ENCODE measurements at places on chromosomes 11 and 22.

DNA sequence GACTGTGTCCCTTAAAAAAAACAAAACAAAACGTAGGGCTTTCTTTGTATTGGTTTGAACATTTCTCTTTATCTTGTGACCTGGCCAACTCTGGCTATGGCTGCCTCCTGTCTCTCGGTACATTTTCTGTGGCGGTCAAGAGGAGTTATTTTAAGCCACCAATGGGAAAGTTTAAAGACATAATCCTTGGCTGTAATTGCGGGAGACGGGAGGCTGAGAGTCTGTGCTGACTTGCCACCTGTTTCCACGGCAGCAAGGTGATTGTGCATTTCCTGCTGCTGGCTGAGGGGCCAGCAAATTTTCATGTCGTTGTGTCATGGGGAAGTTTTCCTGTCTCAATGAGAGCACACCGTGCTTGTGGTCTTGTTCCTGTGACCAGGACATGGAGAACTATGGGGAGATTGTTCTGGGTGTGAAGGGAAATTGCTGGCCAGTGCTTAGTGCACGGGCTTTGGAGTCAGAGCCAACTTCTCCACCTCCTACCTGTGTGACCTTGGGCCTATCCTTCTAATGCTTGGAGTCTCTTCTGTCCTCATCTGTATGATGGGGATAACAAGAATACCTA, 11.0 kb downstream of the PTPRJ start:
- no peak for DNase-seq

DNA sequence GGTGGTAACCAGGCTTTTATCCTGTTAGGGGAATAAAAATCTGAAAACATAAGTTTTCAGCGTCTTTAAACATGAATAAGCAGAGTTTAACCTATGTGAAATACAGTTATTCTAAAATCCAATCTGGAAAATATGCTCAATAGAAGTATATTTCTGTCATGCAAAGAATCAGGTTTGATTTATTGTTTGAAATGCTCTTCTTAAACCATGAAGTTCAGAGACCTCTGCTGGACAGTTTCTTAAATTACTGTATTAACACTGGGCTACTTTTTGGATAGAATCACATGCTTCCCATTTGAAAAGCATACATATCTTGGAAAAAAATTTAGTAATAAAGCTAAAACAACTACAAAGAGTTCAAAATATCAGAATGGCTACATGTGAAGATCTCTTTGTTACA, 25.4 kb downstream of the APIP start:
- no peak for DNase-seq

DNA sequence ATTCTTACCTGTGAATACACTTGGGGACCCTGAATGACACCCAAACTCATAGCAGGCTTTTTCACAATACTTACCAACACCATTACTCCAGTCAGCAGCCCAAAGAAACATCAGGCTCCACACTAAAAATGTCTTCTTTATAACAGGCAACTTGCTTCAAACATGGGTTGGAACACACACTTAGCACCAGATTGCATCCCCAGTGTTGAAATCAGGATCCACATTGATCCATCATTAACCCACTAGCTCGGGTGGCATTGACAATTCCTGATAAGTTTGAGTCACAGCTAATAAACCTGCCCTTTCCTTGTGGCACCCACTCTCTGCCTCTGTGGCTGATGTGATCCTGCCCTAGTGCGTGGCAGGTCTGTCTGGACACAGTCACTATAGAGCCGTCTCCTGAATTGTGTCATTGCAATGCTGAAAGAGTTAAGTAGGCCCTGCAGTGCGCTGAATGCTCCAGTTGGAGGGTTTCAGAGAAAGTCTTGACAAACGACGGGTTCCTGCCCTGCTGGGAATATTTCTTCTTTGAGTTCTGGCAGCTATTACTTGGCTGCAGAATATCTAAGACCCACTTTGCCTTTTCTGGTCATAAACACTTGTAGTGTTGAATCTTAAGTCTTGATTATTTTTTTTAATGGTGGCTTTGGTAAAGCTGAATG, 19.6 kb upstream of the C11orf96 start:
- DNase-seq, result no peak

DNA sequence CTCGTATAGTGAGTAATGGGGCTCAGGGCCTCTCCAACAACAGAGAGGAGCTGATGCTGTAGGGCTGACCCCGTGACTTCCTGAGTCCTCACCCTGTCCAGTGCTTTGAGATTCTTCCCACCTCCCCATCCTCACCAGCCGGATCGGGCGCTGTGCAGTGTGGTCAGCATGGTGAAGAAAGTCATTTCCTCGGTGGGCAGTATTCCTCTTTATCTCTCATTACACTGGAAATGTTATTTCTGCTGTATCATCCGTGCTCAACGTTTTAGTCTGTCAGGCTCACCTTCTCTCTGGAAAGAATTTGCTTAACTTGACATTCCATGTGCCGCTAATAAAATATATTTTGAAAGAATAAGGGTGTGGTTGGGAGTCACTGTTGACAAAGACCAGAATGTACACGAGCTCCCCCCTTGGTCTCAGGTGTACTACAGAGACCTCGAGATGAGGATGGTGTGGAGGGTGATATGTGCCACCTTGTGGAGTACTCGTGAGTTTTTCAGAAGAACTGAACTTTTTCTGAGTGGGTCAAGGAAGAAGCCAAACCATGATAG, 25.7 kb upstream of the SCGB1A1 start:
- no peak for DNase-seq

DNA sequence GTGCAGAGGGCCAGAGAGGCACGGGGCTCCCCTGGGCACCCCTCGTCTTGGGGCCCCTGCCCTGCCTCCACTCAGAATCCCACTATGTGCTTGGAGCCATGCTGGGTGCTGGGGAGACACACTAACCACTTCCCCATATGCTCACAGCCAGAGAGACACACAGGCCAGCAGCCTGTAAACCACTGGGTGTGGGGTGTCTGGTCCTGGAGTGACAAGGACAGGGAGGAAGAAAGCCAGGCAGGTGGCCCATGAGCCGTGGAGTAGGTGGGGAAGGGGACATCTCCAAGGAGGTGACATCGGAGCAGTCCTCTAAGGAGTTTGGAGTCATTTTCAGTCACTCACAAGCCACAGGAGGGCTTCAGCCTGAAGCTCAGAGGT, 58.9 kb downstream of the CDKN1C start:
- no peak for DNase-seq

DNA sequence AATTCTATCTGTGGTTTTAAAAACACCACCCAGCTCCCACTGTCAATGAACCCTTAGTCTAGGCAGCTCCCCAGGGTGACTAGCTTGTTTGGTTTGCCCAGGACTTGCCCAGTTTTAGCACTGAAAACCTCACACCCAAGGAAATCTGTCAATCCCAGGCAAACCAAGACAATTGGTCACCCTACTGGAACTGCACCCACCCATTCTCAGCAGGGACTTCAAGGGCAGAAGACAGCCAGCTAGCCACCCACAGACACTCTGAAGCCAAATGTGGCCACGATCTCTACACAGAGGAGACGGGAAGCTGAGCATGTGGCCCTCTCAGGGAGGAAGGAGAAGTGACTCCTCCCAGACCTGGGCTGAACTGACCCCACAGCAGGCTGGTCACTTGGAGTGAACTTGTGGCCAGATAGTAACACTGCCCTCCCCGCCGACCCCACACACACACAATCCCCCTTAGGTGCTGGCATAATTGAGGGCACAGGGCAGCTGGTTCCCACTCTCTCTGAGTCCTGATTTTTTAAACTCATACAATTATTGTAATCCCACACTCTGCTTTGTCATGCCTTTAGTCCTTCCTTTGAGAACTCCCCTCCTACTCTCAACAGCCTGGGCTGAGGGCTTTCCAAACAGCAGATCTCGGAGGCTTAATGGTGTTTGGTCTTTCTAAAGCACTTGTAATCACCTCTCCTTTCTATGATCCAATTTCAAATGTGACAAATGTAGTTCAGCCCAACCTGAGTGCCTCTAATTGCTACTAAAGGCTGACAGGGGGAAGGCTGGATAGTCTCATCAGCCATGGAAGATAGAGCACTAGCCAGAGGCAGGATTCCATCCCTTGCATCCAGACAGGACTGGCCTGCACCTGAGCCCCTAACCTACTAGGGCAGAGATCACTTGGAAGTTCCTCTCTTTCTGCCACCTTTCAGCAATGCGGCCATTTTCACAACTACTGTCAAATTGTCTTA, 74.7 kb upstream of the DRD2 start:
- no peak for DNase-seq

DNA sequence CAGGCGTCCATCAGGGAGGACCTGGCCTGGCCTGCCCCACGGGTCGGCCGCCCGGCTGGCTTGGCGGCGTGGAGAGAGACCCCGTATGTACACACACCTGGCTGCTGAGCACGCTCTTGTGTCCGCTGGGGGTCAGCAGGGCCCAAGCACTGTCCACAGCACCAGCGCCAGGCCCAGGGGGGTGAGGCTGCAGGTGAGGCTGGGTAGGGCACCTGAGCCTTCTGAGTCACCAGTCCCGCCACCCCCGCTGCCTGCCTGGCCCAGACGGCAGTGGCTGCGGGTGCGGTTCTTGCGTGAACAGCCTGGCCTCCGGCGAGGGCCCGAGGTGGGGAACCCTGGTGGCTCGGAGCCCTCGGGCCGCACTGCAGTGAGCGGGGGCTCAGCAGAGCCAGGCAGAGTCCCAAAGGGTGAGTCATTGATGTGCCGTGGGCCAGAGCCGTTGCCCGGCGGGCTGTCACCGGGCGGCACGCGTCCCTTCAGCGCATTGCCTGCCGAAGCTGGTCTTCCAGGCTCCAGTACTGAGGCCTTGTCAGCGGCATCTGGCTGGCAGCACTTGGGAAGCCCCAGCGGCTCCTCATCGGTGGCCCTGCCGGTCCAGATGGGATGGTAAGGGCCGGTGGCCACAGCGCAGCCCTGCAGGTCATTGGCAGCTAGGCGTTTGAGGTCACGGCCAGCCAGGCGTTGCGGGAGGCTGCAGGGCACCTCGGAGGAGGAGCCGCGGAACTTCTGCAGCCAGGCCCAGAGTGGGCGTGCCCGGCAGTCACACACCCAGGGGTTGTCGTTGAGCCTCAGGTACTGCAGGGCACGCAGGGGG, 26.3 kb downstream of the RTN4R start:
- DNase-seq, result no peak

DNA sequence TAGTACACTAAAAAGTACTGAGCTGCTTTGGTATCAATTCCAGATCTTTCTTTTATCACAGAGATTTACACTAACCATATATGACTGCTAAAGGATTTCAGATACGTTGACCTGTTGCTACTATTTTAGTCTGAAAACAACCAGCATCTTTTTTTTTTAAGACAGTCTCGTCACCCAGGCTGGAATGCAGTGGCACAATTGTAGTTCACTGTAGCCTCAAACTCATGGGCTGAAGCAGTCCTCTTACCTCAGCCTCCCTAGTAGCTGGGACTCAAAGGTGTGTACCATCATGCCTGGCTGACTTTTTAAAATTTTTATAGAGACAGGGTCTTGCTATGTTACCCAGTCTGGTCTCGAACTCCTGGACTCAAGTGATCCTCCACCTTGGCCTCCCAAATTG, 24.2 kb upstream of the L3MBTL2 start:
- DNase-seq, result no peak

DNA sequence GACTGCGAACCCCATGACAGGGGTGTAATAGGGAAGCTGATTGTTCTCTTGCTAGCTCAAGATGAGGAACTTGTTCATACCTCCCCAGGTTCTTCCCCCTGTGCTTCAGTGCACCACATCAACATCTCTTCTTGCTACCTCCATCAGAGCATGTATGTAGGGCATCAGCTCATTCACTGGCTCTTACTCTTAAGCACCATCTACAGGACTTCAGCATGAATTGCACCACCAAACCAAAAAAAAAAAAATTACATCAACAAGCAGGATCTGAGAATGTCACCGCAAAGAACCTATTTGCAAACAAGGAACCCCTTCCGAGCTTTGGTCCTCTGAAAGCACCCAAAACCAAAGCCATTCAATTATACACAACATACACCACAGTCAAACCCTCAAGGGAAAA, 2226.5 kb upstream of the RAG2 start:
- DNase-seq, result no peak
